ENCODE measurements at places on chromosomes 2 and 18. TPM values are rescaled to one million over a fixed set of nuclear protein-coding genes. Genes with fewer than 3 reads are reported as not detected.
A peak's percentile ranks its signal among the peaks of the same experiment; 100 is the strongest.

Gene HNMT
- 309 TPM for total RNA-seq

Gene NTSR2
- total RNA-seq, result not detected

Gene SCG2
- total RNA-seq, result not detected

Gene ATOH8
- total RNA-seq, result 0.13 TPM

Gene MAP3K19
- not detected for total RNA-seq

Gene ARHGEF33
- not detected for total RNA-seq

Gene PROKR1
- not detected for total RNA-seq

DNA sequence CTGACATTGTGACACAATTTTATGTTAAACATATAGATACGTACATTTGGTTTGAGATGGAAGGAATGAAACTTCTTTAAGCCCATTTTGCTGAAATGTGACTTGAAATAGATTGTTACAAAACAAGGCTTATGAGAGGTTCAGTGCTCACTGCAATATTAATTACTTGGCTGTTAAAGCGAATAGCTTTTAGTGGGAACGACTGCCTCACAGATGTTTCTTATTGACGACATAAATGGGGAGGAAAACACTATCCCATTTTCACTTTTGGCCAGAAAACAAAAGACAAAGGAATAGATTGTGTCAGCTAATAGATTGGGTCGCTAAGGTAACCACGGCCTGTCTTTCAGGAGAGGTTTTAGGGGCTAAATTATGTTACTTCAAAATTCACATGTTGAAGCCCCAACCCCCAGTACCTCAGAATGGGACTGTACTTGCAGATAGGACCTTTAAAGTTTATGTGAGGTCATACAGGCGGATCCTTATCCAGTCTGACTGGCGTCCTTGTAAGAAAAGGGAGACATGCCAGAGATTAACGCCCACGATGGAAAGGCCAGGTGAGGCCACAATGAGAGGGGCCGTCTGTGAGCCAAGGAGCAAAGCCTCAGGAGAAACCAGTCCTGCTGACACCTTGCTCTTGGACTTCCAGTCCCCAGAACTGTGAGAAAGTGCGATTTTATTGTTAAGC lies 10.8 kb downstream of the INPP1 start:
- DNase-seq, result no peak

GRCh38 chr18:39230086-39230803 lies 1664.6 kb upstream of the CELF4 start:
- DNase-seq, result no peak

DNA sequence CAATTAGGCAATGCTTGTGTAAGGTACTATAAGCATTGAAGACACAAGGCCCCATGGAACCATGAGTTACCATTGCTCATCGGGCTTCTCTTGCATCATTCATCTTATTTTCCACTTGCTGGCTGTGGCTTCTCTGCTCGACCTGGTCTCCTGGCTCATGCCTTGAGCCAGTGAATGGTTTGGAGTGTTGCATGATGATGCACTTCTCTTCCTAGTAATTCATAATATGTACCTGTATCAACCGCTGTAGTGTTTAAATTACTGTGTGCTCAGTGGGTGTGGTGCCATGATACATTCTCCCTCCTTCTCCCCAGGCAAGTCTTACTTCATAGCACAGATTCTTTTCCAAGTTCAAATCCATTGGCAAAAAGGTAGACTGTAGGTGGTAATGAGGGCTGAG lies 66.8 kb downstream of the ABCA12 start:
- no peak for DNase-seq

GRCh38 chr18:59063300-59063906 lies 76.3 kb upstream of the SEC11C start:
- no peak for DNase-seq

- no peak for DNase-seq
These were observed 305.9 kb upstream of the TMEFF2 start for GRCh38 chr2:192500550-192501200.

DNA sequence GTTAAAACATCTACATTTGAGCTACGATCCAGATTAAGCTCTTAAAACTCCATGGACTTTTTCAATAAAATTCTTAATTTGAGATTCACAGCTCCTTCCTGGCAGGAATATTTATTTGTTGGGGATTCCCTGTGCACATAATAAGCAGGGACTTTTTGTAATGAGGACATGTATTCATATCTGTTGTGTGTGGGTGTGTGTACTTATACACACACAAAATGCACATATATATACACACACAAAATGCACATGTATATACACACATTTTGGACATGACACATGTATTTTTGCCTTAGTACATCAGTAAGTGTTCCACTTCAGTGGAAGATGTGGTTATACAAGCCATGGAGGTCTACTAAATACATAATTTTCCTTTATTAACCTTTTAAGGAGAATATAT lies 1131.1 kb upstream of the CDH2 start:
- DNase-seq, result no peak

DNA sequence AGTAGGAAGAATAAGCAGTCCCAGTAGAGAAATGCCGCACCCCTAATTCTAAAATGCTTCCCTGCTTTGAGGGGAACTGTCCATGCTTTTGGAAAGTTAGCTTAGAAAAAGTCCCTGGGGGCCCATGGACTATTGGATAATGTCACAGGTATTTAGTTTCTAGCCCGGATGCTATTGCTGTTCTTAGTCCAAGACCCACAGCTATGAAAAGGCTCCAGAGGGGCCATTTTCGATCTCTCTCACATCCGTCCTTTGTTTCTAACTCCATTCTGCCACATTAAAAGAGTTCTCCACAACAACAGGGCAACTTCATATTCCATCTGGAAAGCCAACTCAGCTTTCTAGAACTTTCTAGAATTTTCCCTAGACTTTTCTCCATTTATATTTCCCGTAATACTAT lies 47.2 kb downstream of the MGAT4A start:
- no peak for DNase-seq

DNA sequence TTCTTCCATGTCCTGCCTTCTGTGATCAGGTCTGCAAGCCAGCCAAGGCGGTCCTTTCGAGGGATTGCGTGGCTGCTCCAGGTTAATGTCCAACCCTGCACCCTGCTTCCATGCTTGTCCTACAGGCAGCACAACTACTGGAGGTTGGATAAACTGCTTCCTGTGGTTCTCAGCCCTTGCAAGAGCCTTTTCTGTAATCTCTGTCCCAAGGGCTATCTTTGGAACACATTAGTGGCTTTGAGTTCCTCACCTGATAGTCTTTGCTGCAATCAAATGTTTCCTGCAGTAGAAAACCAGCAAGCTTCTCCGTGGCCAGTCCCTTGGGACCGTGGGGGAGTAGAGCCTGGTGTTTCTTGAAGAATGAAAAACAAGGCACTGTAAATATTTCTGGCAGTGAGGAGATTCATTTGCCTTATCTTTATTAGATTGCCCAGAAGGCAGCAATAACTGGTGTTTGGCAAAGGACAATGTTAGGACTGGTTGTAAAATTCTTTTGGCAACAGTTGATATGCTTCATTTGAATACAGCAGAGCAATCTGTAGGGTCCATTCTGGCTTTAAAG lies 214.4 kb downstream of the FHOD3 start:
- DNase-seq, result no peak

- no peak for DNase-seq
These were observed 22.8 kb upstream of the LYPD1 start for GRCh38 chr2:132692816-132693215.

DNA sequence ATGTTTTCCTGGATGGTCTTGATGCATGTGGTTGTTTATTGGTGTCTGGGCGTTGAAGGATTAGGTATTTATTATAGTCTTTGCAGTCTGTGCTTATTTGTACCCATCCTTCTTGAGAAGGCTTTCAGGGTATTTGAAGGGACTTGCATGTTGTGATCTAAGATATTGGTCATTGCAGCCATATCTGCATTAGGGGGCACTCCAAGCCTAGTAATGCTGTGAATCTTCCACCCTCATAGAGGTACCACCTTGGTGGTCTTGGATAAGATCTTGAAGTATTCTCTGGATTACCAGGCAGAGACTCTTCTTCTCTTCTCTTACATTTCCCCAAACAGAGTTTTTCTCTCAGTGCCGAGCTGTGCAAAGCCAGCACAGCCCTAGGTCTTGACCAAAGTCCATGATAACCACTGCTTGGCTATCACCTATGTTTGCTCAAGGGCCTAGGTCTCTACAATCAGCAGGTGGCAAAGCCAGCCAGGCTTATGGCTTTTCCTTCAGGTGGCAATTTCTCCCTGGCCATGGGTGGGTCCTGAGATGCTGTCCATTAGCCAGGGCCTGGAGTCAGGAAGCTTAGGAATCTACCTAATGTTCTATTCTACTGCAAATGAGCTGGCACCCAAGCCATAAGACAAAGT lies 15.4 kb upstream of the PPP1R1C start:
- peak; percentile 16 for DNase-seq

- DNase-seq, result no peak
These were observed at the start of gene PAX8 for GRCh38 chr2:113278742-113279139. PAX8 (minus strand) TSS chr2:113278921; CDS start chr2:113278394, 527 bp downstream.

DNA sequence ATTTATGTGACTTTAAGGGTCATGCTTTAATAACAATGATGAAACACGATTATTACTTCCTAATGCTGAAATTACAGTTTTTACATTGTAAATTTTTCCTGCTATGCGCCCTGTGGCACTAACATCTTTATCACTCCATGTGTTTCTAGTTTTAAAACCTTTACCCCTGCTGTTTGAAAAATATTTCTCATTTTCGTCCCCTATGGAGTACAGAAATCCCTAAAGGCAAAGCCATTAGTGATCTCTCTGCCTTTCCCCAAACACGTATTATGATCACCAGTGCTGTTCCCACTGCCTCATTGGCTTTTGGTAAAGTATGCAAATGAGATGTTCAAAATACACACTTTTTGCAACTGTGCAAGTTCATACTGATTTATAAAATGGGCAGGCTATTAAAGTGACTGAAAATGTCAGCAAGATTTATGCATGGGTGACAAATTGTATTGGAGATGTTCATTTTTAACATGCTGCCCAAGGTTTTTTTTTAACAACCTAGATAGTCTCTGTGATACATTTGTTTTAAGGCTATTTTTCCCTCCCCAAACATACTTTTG lies 1468.2 kb upstream of the ACVR2A start:
- DNase-seq, result no peak

DNA sequence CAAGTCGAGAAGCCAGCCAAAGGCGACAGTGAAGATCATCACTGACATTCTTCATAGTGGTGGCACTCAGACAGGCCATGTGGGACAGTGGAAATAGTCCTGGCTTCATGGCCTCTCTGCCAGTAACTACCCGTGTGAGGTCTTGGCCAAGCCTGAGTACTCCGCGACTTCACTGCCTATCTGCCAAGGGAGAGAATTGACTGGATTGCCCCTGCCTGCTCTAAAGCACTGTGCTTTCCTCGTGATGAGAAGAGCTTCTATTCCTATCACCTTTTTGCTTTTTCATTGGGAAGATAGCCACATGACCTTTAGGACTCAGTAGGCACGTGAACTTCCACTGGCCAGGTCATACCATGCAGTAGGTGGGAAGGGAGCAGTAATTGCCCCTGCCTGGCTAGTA lies 239.3 kb downstream of the HAUS1 start:
- no peak for DNase-seq

GRCh38 chr18:37378336-37379010 lies 187.1 kb downstream of the CELF4 start:
- DNase-seq, result no peak

GRCh38 chr2:10289891-10290290 lies 12.8 kb upstream of the HPCAL1 start:
- DNase-seq, result no peak

GRCh38 chr2:233692648-233693047 lies at the start of gene UGT1A6:
UGT1A6 (plus strand) TSS chr2:233692890; CDS start chr2:233693005, 115 bp downstream.
- no peak for DNase-seq

DNA sequence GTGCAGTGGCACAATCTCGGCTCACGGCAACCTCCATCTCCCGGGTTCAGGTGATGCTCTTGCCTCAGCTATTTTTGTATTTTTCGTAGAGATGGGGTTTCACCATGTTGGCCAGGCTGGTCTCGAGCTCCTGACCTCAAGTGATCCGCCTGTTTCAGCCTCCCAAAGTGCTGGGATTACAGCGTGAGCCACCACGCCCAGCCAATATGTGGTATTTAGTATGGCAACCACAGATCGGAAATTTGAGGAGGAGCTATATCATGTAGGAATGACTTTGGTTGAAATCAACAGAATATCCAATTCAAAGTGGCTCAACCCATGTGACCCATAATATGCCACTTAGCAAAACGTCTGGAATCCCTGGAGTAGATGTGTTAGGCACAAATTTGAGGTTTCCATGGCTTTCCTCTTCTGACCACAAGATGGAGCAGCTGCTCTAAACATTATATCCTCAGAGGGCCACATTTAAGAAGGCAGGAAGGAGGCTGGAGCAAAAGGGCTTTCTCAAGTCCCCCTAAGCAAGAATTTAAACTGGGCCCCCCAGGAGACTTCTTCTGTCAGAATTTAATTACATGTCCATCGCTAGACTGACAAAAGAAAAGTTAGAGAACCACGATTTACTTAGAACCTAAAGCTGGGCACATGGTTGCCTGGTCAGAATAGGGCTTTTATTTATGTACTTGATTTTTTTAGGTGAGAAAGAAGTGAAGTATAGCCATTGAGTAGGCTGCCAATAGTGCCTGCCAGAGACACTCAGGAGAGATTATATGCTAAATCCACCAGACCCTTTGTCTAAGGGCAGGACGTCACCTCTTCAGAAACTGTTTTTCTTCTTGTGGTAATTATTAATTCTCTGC lies 49.6 kb upstream of the ITSN2 start:
- DNase-seq, result peak; percentile 71
